ENCODE measurements at places on chromosomes 1 and 21.

GRCh38 chr1:204087181-204087892 lies 14.4 kb downstream of the SOX13 start:
- no peak for DNase-seq

- DNase-seq: no peak
These were observed 28.6 kb downstream of the COL6A1 start for GRCh38 chr21:46009951-46010705.

DNA sequence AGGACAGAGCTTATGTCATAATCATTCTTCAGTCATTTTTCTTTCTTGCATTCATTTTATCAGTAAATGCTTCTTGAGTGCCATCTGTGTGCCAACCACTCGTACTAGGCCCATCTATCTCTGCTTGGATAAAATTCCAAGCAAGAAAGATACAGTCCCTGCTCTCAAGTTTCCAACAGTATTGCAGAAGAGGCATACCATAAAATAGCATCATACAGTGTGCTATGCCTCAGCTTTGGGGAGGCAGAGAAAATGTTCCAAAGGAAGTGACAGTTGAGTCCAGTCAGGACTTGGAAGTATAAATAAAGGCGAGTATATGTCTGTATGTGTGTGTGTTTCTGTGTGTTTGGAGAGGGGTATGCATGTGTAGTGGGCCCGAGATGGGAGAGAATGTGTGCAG lies 113.4 kb upstream of the HOOK1 start:
- DNase-seq: no peak

GRCh38 chr1:54460351-54460750 lies 54.2 kb upstream of the SSBP3 start:
- DNase-seq: peak; percentile 41

DNA sequence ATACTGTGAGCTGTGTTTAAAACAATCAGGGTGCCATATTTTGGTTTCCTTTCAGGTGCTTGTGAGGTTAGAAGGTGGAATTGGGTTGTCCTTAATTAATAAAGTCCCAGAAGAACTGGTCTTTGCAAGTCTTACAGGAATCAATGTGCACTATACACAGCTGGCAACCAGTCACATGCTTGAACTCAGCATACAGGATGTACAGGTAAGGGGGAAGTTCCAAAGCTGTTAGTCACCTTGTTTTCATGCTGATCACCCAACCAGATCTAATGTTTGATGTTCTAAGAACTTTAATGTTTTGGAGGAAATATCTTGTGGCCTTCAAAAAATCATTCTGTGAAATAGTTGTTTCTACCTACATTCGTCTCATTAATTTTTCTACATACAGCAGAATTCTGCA lies 156.3 kb downstream of the VPS13D start:
- peak; percentile 2 for DNase-seq

GRCh38 chr1:191984856-191985255 lies 173.4 kb upstream of the RGS18 start:
- DNase-seq: no peak

DNA sequence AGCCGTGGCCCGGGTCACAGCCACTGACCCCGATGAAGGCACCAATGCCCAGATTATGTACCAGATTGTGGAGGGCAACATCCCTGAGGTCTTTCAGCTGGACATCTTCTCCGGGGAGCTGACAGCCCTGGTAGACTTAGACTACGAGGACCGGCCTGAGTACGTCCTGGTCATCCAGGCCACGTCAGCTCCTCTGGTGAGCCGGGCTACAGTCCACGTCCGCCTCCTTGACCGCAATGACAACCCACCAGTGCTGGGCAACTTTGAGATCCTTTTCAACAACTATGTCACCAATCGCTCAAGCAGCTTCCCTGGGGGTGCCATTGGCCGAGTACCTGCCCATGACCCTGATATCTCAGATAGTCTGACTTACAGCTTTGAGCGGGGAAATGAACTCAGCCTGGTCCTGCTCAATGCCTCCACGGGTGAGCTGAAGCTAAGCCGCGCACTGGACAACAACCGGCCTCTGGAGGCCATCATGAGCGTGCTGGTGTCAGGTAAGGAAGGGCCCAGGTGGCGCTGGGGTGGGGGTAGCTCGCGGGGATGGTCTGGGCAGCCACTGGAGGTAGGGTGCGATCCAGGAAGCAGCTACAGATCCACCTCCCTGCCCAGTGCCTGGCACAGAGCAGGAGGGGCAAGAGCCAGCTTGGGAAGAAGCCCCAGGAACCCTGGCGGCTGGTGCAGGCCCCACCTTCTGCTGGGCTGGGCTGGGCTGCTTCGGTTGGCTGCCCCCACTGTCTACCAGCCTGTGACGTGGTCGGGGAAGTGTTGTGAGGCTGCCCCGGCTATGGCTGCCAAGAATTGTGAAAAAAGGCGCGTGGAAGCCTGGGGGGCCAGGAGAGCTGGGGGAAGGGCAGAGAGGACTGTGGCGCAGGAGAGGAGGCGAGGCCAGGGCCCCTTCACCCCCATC lies 3.8 kb downstream of the CELSR2 start:
- no peak for DNase-seq

DNA sequence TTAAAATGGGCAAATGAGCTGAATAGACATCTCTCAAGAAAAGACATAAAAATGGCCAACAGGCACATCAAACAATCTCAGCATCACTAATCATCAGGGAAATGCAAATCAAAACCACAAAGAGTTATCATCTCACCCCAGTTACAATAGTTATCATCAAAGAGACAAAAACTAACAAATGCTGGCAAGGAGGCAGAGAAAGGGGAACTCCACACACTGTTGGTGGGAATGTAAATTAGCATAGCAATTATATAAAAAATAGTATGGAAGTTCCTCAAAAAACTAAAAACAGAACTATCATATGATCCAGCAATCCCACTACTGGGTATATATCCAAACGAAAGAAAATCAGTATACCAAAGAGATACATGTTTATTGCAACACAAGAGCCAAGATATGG lies 68.7 kb downstream of the DENND1B start:
- no peak for DNase-seq

- peak; percentile 62 for DNase-seq
These were observed 820 bp upstream of the TTF2 start for GRCh38 chr1:117059334-117059677.

DNA sequence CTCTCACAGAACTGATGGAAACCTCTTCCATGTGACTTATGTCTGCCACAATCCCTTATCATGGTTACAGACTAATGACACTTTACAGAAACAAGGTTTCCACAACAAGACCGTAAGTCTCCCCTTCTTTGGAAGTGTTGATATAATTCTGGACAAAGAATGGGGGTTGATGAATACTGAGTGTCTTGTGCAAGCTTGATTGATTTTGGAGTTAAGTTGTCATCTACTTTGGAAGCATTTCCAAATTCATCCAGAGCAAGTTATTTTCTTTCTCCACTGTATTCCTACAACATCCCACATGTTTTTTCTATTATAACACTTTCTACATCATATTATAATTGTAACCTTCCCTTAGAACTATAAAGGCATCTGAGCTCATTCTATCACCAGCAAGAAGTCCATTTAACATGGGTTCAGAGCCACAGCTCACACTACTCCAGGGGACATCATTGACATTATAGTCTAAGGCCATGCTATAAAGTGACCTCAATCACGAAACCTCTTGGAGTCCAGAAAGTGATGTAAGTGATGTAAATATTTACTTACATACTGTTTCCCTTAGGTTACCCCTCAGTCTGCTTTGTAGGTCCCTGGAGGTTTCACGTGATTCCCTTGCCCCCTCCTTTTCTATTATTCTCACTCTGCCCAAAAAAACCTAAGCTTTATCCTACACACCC lies 125.7 kb upstream of the PBX1 start:
- no peak for DNase-seq

DNA sequence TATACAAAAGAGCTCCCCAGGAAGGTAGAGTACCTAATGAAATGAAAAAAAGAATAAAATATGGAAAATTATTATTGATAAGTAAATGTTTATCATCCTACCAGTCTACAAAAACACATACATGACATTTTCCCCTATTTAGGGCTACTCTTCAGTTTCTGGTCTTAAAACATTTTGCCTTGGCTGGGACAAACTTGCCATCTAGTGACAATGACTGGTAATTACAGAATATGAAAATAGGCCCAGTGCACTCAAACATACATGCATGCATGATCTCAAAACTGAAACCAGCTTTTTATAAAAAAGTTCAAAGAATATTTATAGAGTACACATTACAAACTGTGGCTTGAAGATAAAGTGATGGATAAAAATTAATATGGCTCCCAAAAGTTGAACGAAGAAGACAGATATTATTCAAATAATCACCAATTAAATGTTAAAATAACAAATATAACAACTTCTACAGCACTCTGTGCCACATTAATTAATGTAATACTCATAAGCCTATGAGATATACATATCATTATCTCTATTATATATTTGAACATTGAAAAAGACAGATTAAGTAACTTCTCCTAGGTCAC lies 10.5 kb upstream of the RNPC3 start:
- DNase-seq: no peak

DNA sequence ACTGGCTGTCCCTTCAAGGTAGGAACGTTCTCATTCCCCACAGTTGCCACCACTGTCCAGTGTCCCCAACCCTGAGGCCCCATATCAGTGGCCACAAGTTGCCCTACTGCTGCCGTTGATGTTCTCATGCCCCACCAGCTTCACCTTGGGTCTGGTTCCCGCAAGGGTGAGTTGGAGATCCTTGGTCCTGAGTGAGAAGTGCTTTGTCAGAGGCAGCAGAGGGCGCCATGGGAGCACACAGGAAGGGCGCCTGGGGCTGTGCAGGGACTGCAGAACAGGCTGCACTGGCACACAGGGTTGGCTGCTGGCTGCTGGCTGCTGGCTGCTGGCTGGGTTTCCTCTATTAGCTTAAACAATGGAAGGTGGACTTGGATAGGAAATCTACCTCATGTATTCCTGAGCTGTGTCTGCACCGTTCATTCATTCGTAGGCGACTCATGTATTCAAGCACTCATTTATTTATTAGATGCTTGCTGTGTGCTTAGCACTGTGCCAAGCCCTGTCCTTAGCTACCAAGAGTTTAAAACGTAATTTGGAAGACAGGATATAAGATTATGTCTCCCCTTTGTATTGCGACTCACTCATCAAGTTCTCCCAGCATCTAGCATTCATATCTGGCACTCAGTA lies 2.1 kb upstream of the S100A9 start:
- peak; percentile 13 for DNase-seq

DNA sequence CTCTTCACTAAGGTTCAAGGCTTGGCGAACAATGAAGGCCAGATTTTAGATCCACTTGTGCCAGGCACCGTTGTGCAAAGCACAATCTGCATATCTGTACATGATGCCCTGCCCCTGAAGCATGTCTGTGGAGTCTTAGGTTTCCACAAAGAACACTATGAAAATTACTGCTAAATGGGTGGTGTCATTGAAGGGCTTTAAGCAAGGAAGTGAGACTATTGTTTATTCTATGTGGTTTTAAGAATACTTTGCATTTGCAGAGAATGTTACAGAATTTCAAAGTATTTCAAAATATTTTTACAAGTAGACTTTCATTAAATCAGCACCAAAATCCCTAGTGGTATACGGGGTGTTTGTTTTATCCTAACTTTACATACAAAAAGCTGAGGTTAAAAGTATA lies 8.8 kb downstream of the TSEN15 start:
- DNase-seq: no peak

GRCh38 chr1:28830814-28831213 lies 18.8 kb downstream of the OPRD1 start:
- DNase-seq: no peak

DNA sequence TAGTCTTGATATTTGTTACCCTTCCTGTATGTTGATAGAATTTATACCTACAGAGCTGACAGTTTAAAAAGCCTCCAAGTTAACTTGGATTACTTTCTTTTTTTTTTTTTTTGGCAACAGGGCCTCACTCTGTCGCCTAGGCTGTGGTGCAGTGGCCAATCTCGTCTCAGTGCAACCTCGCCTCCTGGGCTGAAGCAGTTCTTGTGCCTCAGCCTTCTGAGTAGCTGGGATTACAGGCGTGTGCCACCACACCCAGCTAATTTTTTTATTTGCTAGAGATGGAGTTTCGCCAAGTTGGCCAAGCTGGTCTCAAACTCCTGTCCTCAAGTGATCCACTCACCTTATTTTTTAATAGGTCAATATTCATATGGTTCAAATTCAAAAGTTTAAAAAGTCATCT lies 32.7 kb downstream of the WDTC1 start:
- no peak for DNase-seq

GRCh38 chr1:210687582-210688279 lies 359.0 kb downstream of the HHAT start:
- DNase-seq: no peak

DNA sequence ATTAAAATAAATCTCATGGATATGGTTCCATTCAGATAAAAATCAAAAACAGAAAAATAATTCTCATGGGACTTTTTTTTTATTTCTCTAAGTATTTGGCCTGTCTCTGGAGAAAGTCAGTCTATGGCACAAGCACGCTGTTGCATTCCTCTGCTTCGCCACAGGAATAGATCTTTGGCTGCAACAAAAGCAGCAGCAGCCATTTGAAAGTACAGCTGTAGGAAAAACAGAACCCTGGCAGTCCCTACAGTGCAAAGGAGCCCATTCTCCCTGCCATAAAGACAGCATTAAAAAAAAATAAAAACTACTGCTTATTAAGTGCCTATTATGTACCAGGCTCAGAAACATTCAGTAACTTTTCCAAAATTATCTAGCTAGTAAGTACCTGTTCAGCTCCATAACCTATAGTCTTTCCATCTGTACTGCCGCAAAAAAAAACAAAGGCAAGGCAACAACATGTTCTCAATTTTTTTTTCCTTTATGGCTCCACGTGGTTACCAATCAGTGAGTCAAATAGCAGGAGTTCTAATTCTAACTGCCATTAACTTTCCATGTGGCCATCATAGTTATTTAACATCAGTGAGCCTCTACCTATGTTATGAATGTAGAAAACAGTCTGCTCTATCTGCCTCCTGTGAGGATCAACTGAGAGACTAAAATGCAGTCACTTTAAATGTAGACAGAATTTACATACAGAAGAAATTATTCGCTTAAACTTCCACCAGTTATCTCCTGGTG lies 22.7 kb downstream of the SLC35D1 start:
- DNase-seq: no peak

DNA sequence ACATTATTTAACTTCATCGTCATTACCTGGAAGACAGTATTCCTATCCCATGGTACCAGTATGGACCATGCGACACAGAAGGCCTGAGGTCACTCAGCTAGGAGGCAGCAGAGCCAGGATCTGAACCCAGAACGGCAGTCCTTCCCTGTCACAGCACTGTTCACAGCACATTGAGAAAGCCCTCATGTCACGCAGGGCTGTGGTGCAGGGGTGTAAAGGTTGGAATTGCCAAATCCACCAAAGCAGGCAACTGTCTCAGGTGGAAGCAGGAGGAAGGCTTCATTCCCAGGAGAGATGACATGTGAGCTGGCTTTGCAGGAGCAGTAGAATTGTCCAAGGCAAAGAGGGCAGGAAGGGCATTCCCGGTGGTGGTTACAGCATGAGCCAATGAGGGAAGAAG lies 9.9 kb upstream of the TTC22 start:
- no peak for DNase-seq

- no peak for DNase-seq
These were observed 207.5 kb upstream of the JUN start for GRCh38 chr1:58991305-58991704.

GRCh38 chr1:203681739-203682138 lies 55.1 kb downstream of the ATP2B4 start:
- no peak for DNase-seq

- no peak for DNase-seq
These were observed 20.7 kb upstream of the RAP1GAP start for GRCh38 chr1:21689661-21690372.

- no peak for DNase-seq
These were observed 53.0 kb downstream of the RERE start for GRCh38 chr1:8764293-8764937.
